Stimulated activated CD4-positive, alpha-beta T cell treated with anti-CD3 and anti-CD28 coated beads, Interleukin-1b, Interleukin-23, amount 100 ng/mL, for 1 hour (primary cell): ENCODE measurements at places on chromosomes 3 and 15.

GRCh38 chr3:159364511-159364910 is 562.7 kb downstream of the MFSD1 start:
- no peak for DNase-seq

- DNase-seq: no peak
Measured at GRCh38 chr15:94083467-94084052, 147.8 kb upstream of the MCTP2 start.

- DNase-seq: no peak
Measured at GRCh38 chr3:22117751-22118346, 366.8 kb upstream of the ZNF385D start.

DNA sequence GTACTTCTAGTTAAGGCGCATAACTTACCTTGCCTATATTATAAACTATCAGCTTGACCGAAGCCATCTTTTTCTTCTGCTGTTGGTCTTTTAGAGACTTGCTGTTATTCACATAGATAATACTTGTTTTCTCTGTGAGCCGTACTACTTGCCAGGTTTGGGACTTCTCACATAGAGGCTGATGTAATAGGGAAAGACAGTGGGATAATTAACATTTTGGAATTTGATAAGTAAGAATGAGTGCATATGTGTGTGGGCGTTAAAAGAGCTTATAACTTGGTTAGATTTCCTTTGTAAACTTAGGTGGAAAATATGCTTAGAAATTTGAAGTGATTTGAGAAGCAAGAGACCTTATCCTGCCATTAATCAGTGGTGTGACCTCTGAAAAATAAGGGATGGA is 47.8 kb downstream of the FNDC3B start:
- no peak for DNase-seq

DNA sequence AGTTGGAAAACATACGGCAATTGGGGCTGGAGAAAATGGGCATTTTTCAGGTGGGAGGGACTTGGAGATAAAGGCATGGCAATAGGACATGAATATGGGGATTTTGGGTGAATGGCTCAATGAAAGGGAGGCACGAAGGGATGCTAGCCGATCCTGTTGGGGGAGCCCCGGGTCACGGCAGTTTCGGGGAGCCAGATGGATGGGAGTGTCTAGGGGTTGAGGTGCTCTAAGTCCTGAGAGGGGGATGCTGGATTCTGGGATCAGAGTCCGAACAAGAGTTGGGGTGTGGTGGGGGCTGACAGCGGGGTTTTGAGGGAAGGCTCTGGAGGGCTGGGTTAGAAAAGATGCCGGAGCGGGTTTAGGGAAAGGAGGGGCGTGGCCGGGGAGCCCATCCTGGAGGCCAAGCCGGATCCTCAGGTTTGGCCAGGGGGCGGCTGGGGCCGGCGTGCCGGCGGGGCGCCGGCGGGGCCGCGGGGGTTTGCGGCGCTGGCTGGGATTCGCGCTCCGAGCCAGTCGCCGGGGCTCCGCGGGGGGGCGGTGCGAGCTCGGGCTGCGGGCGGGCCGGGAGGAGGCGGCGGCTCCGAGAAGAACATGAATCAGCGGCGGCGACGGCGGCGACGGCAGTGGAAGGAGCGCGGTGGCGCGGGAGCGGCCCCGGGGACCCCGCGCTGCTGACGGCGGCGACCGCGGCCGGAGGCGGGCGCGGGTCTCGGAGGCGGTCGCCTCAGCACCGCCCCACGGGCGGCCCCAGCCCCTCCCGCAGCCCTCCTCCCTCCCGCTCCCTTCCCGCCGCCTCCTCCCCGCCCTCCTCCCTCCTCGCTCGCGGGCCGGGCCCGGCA is at the start of gene TYRO3:
TYRO3 (plus strand) TSS at position 813 of the 839 bp plus-strand sequence. CDS start 46 bp downstream, outside the sequence.
- DNase-seq: peak; percentile 39

DNA sequence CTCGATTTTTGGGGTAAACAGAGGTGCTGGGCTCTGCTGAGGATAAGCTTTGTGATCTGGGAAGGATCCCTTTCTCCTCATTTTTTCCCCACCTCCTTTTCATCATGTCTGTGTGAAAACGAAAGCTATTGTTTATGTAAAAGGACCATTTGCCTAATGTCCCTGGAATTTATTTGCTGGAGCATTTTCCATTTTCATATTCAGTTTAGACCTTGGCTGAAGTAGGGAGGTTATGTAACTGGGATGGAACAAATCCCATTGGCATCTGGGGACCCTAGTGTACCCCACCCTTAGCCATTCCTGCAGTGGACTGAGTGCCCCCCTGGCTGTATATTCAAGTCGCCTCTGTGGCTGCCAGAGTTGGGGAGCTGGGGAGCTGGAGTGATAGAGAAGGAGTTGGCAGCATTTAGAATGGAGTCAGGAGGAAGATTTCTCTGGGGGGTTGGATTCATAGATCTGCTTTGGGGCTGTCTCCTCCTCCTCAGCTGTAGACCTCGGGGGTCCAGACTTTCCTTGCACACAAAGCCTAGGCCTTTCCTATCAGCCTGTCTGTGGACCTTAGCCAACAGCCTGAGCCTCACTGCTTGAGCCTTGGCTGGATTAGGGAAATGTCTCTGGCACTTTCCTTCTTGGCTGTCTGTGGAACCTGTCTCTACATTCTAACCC is 270.4 kb upstream of the CTDSPL start:
- DNase-seq: no peak

DNA sequence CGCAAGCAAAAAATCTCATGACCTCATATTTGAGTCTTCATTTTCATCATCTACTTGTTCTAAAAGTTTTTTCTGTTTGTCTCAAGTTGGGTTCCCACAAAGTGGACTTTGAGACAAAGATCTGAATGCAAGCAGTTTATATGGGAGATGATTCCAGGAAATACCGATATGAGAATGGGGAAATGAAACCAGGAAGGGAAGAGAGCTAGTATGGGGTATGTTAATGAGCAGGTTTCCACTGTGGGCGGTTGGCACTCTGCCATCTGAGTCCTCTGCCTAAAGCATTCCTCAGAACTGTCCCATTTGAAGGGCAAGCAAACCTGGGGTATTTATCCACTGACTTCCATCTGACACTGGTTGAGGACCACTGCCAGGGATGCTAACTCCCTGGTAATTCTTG is 8.8 kb downstream of the ADPRH start:
- no peak for DNase-seq

GRCh38 chr15:52213206-52213605 is 22.0 kb upstream of the GNB5 start:
- DNase-seq: no peak
